ENCODE measurements at places on chromosomes 13 and 19. TPM values are rescaled to one million over a fixed set of nuclear protein-coding genes. Genes with fewer than 3 reads are reported as not detected.

The WASF3 gene
- 28.9 TPM for total RNA-seq

The FAM124A gene
- 4.9 TPM for total RNA-seq

The ZNF419 gene
- 8.3 TPM for total RNA-seq

The CEACAM20 gene
- total RNA-seq: not detected

The OR7G1 gene
- not detected for total RNA-seq

The KANK3 gene
- 41.8 TPM for total RNA-seq

The CD70 gene
- total RNA-seq: 0.25 TPM

The CLEC4G gene
- not detected for total RNA-seq

The CHAMP1 gene
- 11.6 TPM for total RNA-seq

The ZNF146 gene
- 41.9 TPM for total RNA-seq

The A1BG gene
- 2.9 TPM for total RNA-seq

The KASH5 gene
- total RNA-seq: not detected

The LRP3 gene
- total RNA-seq: 4.2 TPM

The TMEM238 gene
- total RNA-seq: not detected

The TNFRSF19 gene
- total RNA-seq: 0.19 TPM

The MEDAG gene
- 71.6 TPM for total RNA-seq

The ARHGAP33 gene
- total RNA-seq: 4.0 TPM

The RASL11A gene
- 1.3 TPM for total RNA-seq

The CATSPERD gene
- not detected for total RNA-seq

The GRK1 gene
- total RNA-seq: 0.44 TPM

The DPF1 gene
- total RNA-seq: 0.31 TPM

The SIGLECL1 gene
- not detected for total RNA-seq

The APOC4 gene
- total RNA-seq: not detected

The PVR gene
- 50.2 TPM for total RNA-seq

The VAV1 gene
- total RNA-seq: not detected

The LGALS4 gene
- not detected for total RNA-seq

The SIGLEC5 gene
- total RNA-seq: not detected

The AMH gene
- total RNA-seq: 2.3 TPM

The CACNG7 gene
- total RNA-seq: not detected

The PEX11G gene
- total RNA-seq: 1.5 TPM

The ENOX1 gene
- total RNA-seq: under 0.01 TPM

The MYDGF gene
- 194 TPM for total RNA-seq

The RFPL4AL1 gene
- total RNA-seq: not detected

The MAP3K10 gene
- total RNA-seq: 5.0 TPM

The OXGR1 gene
- total RNA-seq: not detected

The EPS8L1 gene
- total RNA-seq: 12.4 TPM

The ZNF223 gene
- 6.5 TPM for total RNA-seq

The NUDT15 gene
- 15.1 TPM for total RNA-seq

The CEBPA gene
- total RNA-seq: under 0.01 TPM

The ELL gene
- total RNA-seq: 13.4 TPM

The SLC17A7 gene
- 0.16 TPM for total RNA-seq

The KLK15 gene
- total RNA-seq: not detected

The OLFM2 gene
- total RNA-seq: 2.6 TPM

The OVOL3 gene
- not detected for total RNA-seq

The PEAK3 gene
- not detected for total RNA-seq

The C1QTNF9 gene
- 0.06 TPM for total RNA-seq

The RDH8 gene
- total RNA-seq: not detected

The ZNF677 gene
- total RNA-seq: 23.4 TPM

Data from bladder microvascular endothelial cell (primary cell).